Activated CD4-positive, alpha-beta T cell treated with anti-CD3 and anti-CD28 coated beads for 48 hours (primary cell): ENCODE measurements at places on chromosomes 7 and 10.

DNA sequence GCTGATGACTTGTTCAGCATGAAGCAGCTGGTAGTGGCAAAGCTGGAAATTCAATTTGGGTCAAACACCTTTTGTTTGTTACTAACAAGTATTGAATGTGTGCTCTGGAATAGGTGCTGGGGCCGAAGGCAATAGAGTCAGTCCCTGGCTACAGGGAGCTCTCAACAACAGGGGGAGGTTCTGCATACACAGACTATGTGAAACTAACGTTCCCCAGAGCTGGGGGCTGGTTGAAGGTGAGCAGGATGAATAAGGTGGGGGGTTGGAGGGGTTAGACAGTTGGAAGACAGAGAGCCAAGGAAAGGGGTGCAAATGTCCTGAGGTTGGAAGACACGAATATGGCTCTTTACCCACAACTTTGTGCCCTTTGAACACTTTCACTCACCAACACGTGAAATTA is 84.1 kb upstream of the PLPP4 start:
- DNase-seq = no peak

DNA sequence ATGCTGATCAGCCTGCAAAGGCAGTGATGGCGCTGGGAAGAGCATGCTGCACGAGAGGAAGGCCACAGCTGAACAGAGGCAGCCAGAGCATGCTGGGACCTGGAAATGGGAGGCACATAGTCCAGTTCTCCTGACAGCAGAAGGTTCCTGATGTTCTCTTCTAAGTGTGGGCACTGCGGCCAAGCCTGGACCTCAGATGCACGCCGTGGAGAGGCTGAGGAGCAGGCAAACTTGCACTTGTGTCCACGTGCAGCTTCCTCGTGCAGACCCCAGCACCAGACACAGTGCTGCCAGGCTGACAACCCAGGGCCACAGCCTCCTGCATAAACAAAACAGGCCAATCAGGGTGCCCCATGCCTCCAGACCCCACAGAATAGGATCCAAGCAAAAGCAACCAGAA is 93.5 kb upstream of the LANCL2 start:
- no peak for DNase-seq

- no peak for DNase-seq
These were observed 380.9 kb downstream of the LRRTM3 start for GRCh38 chr10:67306588-67307205.

DNA sequence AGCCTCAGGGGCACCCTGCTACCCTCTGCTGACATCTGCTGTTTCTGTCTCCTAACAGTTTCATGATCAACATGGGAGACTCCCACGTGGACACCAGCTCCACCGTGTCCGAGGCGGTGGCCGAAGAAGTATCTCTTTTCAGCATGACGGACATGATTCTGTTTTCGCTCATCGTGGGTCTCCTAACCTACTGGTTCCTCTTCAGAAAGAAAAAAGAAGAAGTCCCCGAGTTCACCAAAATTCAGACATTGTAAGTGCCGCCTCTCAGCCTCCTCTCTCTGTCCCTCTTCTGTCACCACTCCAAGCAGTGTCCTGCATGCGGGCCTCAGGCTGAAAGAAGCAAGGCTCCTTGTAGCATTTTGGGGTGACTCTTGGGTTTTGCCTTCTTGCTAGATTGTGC is 39.0 kb downstream of the POR start:
- DNase-seq = no peak

GRCh38 chr7:140229591-140230515 is 53.1 kb upstream of the KDM7A start:
- DNase-seq = peak; percentile 70

DNA sequence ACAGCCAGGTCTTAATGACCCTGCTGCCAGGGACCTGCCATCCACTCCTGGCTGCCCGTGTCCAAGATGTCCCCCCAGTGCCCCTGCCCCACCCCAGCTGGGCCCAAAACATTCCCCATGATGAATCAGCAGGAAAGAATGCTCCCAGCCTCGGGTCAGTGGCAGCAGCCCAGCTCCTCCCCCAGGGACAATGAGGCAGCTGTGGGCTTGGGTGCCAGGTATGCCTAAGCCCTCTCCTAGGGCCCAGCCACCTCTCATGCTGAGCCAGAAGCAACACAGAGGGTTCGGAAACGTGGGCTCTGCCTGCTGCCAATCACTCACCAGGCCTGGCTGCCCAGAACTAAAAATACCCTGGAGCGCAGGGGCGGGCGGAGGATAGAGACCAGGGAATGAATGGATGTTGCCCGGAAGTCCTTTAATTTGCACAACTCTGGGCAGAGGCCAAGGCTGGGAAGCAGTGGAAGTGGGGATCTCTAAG is 1.5 kb upstream of the LOXL4 start:
- DNase-seq = no peak

DNA sequence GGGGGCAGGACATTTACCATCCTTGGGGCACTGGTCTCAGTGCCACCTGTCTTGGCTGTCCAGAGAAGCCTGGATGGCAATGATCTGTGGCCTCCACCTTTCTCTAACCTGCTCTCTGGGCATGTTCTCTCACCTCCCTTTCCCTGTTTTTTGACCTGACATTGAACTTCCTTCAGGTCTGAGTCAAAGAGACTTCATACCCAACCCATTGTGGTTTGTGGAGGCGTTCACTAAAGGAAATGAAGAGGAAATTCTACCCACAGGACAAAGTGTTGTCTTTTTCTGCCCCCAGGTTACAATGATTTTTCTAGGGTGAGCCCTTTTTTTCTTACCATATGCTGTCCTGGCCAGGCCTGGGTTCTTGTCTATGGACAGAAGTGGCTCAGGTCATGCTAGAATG is 76.6 kb downstream of the CYP26A1 start:
- DNase-seq = peak; percentile 18

GRCh38 chr10:79082035-79082373 is 13.2 kb downstream of the ZMIZ1 start:
- no peak for DNase-seq

DNA sequence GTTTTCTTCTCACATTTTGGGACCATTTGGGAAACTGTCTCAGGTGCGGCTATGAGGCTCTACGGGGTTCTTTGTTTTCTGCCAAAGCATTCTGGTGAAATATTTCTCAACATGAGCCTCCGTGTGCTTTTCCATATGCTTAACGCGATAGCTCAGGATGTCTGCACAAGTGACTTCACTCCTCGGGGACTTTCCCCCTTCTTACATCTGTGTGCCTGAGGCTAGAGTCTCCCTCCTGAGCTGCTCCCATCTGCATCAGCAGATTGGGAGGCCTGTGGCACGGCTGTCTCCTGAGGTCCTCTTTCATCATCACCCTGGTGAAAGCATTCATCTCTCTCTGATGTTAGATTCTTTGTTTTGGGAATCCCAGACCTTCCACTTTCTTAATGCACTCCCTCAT is 1190.9 kb downstream of the TYW1 start:
- no peak for DNase-seq
